Renal cortex interstitium (tissue), 15 donors: ENCODE measurements at places on chromosomes 2 and 18. TPM values are rescaled to one million over a fixed set of nuclear protein-coding genes. Genes with fewer than 3 reads are reported as not detected.
A peak's percentile ranks its signal among the peaks of the same experiment; 100 is the strongest.

DNA sequence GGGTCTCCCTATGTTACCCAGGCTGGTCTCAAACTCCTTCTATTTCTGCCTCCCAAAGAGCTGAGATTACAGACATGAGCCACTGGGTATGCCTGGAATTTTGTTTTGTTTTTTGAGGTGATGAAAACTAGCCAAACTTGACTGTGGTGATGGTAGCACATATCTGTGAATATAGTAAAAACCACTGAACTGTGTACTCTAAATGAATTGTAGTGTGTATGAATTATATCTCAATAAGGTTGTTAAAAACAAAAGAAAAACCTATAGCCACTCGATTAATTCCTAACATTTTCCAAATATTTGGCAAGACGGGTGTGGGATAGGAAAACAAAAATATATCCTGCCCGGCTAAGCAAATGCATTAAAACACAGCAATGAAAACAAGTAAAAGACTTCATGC is 1302.3 kb upstream of the CHAC2 start:
- no peak for DNase-seq

- DNase-seq, result no peak
Observed at GRCh38 chr2:232282508-232283055, 96.0 kb upstream of the ALPP start.

GRCh38 chr2:86293612-86294011 is 43.8 kb downstream of the REEP1 start:
- no peak for DNase-seq

DNA sequence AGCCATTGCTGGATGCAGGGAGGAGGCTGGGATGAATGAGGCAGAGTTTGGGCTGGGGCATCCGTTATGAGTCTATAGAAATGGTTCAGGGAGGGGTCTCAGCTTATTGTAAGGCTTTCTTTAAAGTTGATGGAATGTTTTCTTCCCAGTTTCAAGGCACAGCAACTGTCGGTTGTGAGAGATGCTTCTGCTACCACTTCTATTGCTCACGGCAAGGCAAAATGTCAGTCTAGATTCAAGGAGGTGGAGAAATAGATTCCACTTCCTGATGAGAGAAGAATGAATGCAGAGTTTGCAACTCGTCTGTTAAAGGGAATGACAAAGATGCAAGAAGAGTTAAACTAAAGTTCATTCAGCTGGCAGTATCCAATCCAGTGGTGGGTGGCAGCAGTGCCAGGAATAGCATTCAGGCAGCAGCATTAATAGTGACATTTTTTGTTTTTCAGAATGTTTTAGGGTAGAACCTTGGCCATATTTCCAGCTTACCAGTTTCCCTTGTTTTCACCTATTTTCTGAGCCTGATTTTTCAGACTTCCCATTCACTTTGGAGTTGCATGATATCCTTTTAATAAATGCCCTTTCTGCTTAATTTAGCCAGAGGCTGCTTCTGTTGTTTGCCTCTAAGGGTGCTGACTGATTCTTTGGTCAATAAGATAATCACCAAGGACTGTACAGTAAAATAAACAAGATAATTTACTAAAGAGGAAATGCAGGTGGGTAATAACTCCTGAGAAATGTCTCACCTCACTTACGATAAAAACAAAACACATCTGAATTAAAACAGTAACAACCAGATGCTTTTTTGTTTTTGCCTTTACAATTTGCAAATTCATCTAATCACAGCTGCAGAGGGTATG is 138.4 kb downstream of the RPIA start:
- no peak for DNase-seq

DNA sequence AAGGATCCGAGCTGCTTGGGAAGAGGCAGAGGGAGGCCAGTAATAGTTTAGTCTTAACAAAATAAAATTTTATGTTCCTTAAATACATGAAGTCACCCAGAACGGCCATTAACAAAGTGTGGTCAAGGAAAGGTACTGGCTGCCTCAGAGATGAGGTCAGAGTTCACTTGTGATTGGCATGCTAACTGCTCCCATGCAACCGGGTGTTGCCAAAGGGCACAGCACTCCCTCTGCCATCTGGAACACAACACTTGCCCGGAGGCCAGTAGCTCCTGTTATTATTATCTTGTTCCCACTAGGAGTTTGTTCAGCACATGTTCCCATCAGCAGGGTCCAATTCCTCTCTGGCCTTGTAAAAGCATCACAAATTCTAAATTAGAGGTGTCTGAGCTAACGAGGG is 207.0 kb downstream of the CYP26B1 start:
- DNase-seq, result no peak

DNA sequence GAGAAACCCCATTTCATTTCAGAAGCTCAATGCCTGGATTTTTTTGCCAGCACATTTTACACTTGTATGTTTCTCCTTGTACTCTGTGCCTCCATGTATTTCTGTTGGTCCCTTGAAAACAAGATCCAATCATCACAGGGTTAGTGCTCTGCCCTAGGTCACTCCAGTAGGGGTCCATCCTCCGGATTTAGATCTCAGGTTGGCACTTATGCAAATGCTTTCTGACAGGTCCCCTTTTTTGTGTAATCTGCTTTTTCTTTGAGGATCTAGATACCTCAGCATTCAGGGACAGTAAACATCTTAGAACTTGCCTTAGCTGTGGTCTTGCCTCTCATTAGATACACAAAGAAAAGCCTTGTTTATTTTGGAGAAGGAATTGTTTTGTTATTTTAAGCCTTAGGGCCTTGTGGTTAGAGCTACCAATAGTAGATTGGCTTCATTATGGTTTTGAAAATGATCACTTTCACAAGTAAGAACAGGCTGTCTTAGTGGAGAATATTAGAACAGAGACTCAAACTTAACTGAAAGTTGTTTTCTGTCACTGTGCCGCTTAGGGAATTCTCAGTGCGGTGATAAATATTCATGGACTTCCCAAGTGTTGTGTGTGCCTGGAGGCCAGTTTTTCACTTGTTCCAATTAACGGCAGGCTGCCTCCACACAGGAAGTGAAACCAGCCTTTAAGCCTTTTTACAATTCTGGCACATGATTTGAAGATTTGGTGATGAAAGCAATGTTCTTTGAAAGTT is 7.8 kb downstream of the MERTK start:
- no peak for DNase-seq

GRCh38 chr2:56474412-56475158 is 290.8 kb downstream of the CCDC85A start:
- DNase-seq, result no peak

Gene APCDD1
- 80.7 TPM for polyA plus RNA-seq

DNA sequence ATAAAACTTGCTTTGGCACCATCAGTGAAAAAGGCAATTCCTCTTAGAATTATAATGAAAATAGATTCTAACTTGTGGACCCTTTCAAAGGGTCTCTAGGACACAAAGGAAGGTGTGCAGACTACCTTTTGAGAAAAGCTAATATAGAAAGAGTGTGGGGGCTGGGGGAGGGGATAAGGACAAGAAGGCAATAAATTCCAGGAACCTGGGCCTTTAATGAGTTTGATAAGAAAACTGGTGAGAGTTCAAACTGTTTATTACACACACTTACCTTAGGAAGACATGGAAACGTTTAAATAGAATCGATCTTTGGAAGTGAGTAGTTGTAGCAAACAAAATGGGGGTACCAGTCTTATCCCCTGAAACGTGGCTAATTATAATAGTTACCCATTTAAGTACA is 39.6 kb upstream of the PGAP1 start:
- DNase-seq, result no peak

DNA sequence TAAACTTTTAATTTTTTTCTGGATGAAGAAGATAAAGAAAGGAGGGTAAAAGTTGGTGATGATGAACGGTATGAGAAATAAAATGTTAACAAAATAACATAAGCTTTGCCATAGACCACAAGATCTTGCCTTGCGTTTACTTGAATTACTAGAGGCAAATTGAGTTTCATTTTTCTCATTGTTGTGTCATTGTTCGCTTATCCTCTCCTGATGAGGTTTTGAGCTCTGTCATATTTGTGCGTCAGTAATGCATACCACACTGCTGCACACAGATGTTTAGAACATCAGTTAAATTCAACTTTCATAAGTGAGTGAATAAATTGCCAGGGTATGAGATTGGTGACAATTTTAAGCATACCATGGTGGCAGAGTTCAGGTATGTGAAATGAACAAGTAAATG is 843.6 kb downstream of the SUCLG1 start:
- DNase-seq, result no peak

DNA sequence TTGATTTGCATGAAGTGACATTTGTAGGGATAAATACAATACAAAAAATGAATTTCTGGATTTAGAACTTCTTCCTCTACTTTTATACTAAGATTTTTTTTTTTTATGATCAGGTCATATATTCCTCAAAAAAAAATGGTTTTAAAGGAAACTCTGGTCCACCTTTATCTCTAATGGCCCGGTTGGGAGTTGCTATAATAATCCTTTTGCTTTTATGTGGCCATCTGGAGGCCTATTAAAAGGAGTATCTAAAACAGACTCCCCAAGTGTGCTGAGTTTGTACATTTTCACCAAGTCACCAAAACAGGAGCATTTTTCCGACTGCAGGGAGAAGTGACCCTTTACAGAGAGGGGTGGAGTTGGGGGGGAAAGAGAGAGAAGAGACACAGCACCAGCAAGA is 329.2 kb upstream of the FIGN start:
- DNase-seq, result no peak

- DNase-seq, result no peak
Observed at GRCh38 chr2:11067221-11068078, 87.8 kb upstream of the SLC66A3 start.

- no peak for DNase-seq
Observed at GRCh38 chr18:56973487-56973886, 173.4 kb upstream of the BOD1L2 start.

DNA sequence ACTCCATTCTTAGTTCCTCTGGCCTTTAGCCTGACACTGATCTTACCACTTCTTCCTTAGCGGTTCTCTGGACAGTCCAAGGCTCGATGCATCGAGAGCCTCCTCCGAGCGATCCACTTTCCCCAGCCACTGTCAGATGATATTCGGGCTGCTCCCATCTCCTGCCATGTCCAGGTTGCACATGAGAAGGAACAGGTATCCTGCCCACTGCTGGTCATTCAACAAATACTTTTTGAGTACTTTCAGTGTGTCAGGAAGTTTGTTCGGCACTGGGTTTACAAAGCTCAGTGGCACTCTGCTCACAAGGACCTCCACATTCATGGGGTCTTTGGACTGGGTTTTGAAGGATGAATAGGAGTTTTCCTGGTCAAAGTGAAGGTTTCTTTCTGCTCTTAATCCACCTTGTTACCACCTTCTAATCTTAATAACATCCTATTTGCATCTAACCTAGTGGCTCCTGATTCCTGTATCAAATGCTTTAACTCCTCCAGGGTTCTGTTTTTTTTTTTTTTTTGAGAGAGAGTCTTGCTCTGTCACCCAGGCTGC is 25.8 kb downstream of the GCKR start:
- DNase-seq, result no peak

GRCh38 chr18:13361431-13361830 is 142.9 kb downstream of the LDLRAD4 start:
- DNase-seq, result no peak

GRCh38 chr2:202122163-202122540 is 49.1 kb downstream of the KIAA2012 start:
- no peak for DNase-seq

Gene DQX1
- polyA plus RNA-seq, result 0.19 TPM

- no peak for DNase-seq
Observed at GRCh38 chr2:140990416-140990815, 1140.4 kb downstream of the LRP1B start.

- DNase-seq, result no peak
Observed at GRCh38 chr18:9188359-9189231, 52.0 kb downstream of the ANKRD12 start.

Gene REG3G
- polyA plus RNA-seq, result not detected

DNA sequence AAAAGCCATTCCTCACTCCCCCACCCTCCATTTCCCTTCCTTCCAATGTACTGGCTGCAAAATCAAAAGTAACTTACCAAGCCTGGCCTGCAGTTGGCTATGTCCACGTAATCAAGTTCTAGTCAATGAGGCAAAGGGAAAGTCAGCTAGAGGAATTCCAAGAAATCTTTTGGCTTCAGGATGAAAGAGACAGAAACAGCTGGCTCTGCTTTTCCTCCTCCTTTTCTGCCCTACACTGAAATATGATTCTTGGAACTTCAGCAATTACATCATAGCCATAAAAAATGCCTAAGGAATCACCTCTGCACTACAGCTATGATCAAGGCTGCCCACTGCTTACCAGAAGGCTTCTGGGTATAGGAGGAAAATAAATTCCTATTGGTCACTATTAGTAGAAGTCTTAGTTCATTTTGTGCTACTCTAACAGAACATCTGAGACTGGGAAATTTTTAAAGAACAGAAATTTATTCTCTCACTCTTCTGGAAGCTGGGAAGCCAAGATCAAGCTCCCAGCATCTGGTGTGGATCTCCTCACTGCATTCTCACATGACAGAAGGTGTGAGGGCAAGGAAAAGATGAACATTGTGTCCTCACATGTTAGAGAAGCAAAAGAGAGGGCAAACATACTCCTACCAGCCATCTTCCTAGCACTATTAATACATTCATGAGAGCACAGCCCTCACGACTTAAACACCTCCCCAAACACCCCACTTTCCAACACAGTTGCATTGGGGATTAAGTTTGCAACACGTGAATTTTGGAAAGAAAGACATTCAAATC is 219.9 kb downstream of the TMX3 start:
- DNase-seq, result peak; percentile 39

GRCh38 chr2:9702604-9703084 is 71.8 kb upstream of the YWHAQ start:
- no peak for DNase-seq

DNA sequence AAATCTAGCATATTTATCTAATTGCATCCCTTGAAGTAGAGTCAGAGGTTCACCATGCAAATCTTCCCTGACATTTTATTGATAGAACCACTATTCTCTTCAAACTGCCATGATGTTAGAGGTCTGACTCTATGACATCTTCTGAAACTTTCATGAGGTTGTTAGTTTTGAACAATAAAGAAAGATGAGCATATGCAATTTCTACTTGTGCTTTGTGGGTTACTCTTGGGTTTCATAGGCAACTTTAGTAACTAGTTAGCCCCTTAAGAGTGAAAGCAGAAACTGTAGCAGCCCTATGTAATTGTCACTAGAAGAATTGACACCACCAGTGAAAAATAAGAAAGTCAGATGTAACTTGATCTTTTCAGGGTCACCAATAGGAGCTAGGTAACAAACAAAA is 53.1 kb upstream of the ZEB2 start:
- no peak for DNase-seq

Gene ATOH8
- polyA plus RNA-seq, result 14.8 TPM

DNA sequence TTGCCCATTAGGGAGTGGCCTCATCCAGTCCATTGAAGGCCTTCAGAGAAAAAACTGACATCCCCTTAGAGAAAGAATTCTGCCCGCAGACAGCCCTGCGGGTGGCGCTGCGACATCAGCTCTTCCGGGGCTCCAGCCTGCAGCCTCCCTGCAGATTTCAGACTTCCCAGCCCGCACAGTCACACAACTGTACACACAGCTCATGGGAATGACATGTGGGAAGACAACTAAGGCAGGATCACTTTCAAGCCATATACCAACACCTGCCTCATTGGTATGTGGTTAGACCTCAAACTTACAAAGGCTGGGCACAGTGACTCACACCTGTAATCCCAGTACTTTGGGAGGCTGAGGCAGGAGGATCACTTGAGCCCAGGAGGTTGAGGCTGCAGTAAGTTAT is 24.8 kb upstream of the TUBB6 start:
- no peak for DNase-seq

Gene ONECUT2
- polyA plus RNA-seq, result 0.12 TPM

- no peak for DNase-seq
Observed at GRCh38 chr2:98764499-98764898, 33.6 kb upstream of the MGAT4A start.

Gene ERMN
- polyA plus RNA-seq, result 0.56 TPM

GRCh38 chr2:127313406-127313805 is 19.5 kb upstream of the ERCC3 start:
- no peak for DNase-seq

Gene SCN9A
- 2.0 TPM for polyA plus RNA-seq

- DNase-seq, result no peak
Observed at GRCh38 chr2:136016836-136017235, 31.4 kb upstream of the DARS1 start.

Gene KYNU
- polyA plus RNA-seq, result 5.5 TPM
